T-helper 22 cell (primary cell): ENCODE measurements at places on chromosomes 5 and 9.

GRCh38 chr9:124600407-124600806, 93.2 kb upstream of the NR5A1 start:
- DNase-seq = no peak

- DNase-seq = no peak
Observed at GRCh38 chr5:16066810-16067209, 112.8 kb downstream of the MARCHF11 start.

- no peak for DNase-seq
Observed at GRCh38 chr5:75521195-75521594, 9.5 kb downstream of the POLK start.

- no peak for DNase-seq
Observed at GRCh38 chr5:76663573-76663972, 40.4 kb upstream of the F2RL2 start.

DNA sequence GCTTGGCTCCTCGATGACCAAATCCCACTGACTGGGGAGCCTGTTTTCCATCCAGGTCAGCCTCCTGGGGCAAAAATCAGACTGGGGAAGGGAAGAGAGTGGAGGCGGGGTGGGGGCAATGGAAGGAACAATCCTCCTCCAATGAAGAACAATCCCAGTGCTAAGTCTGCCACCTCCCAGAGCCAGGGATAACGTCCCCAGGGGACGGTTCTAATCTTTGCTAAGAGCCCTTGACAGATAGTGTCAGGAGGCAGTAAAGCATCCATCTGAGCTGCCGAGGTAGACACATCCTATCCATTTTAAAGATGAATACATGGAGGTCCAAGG, 298.5 kb upstream of the MSX2 start:
- no peak for DNase-seq

DNA sequence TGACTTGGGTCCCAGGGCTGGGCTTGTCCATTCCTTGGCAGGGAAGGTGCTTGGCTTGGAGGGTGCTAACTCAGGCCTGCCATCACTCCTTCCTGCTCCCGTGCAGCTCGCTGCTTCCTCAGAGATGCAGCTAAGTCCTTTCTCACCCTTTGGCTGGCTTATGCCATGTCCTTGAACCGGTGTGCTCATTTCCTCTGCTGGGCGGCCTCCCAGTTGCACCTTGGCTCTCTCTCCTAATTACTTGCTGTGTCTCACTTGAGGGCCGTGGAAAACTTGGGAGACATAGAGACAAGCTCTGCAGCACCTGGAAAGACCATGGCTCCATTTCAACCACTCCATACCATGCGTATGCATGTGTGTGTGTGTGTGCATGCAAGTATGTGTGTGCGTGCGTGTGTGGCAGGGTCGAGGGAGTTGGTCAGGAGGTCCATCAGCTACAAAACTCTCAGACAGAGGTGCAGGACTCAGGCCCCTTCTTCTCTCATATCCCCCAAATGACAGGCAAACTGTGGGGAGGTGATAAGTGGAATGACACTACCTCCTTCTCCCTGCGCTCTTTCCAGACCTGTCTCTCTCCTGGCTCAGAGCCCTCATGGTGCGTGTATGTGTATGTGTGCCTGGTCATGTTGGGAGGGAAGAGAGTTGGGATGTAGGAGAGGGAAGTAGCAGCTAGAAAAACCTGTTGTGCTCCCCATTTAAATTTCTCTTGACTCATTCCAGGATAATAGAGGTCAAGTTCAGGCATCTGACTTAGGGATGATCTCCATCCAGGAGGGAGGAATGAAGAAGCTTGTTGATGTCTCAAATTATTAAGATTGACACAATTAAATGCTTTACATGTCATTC, 17.6 kb upstream of the MTMR12 start:
- DNase-seq = no peak

GRCh38 chr9:94157050-94157801, 73.0 kb downstream of the PTPDC1 start:
- DNase-seq = no peak

DNA sequence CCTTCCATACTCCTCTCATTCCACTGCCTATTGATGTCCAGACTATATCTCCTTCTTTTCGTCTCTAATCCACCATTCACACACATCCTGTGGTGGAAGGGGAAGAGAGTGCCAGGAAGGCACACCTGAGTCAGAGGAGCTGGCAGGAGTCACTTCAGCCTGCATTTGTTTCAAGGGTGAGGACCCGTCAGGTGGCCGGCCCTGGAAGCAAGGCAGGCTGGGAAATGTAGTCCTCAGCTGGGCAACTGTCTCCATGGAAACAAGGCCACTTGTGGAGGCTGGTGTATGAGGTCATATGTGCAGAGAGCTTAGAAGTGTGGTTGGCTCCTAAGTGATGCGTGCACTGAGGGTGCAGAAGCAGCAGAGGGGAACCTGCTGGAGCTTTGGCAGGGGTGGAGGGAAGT, 278.4 kb downstream of the NSG2 start:
- no peak for DNase-seq

DNA sequence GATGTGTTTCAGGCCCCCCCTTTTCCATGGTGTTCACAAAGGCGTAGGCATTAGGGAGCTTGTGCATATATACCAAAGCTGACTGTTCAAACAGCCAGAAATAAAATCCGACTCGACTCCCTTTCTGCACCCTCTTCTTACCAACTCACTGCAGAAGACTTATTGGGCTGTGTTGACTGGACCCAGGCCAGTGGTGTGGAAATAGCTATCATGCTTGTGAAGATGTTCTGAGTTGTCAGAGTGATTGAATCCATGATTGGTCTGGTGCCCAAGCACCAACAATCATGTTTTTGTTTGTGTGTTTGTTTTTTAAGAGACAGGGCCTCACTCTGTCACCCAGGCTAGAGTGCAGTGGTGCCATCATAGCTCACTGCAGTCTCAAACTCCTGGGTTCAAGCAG, 21.6 kb downstream of the TJP2 start:
- no peak for DNase-seq

GRCh38 chr5:71809446-71809845, 90.4 kb downstream of the CARTPT start:
- DNase-seq = no peak

- no peak for DNase-seq
Observed at GRCh38 chr9:81108391-81108790, 581.0 kb downstream of the TLE1 start.

DNA sequence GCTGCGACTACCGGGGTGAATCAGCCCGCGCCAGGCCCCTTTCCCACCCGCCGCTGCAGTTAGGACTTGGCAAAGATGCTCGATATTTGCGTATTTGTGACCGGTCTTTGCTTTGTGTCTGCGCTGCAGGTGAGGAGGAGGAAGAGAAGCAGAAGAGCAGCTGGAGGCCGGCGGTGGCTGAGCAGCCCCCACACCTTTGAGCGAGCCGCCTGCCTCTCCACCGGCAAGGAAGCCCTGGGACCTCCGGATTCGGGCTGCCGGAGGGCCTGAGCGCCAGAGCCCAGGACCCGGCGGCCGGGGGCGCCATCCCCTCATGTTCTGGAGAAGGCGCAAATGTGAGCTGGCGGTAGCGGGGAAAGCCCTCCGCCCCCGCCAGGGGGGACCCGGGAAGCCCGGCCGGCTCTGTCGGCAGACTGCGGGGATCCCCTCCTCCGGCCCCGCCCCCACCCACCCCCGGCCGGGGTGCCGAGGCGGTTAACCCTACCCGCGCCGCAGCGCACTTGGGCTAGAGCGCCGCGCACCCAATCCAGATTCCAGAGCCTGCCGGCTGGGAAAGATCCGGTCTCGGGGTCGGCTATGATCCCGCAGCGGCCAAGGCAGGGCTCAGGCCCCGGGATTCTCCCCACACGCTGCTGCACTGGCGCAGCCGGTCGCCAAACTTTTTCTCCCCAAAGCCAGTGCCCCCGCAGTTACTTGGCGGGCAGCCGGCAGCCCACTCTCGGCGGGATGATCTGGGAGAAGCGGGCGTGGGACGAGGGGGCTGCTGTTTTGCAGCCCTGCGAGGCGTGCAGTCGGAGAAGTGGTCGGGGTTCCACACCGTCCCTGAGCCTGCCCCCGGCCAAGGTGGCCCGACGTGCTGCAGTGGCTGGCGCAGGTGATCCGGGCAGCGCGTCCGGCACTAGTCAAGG, 800 bp upstream of the KCNN2 start:
- no peak for DNase-seq

DNA sequence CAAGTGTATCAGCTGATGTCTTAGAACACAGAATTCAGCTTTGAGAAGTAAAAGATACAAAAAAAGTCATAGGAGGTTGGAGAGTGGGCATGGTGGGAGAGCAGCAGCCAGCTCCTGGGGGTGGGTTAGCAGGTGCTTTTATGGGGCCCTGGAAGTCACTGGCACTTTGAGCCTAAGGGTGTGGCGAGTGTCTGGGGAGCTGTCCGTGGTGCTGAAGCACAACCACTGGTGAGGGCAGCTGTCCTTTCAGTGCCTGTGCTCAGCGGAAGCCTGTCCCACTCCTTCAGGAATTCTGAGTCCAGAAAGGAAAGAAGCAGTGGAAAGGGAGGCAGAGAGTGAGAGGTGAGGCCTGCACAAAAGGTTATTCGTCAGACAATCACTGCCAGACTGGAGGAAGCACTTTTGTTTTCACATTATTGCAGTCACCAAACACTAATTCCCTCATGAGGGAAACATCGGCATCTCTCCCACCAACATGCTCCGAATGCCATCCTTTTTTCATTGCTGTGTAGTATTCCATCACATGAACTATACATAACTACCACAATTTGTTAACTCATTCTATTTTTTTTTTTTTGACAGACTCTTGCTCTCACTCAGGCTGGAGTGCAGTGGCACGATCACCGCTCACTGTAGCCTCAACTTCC, 59.4 kb upstream of the RAPGEF1 start:
- DNase-seq = no peak

GRCh38 chr5:139849942-139850341, 54.3 kb downstream of the PSD2 start:
- no peak for DNase-seq

GRCh38 chr5:112186401-112186990, 232.6 kb downstream of the EPB41L4A start:
- DNase-seq = no peak

- DNase-seq = no peak
Observed at GRCh38 chr5:171258737-171259415, 50.2 kb upstream of the TLX3 start.

GRCh38 chr5:139246394-139246793, 47.1 kb upstream of the MATR3 start:
- no peak for DNase-seq

DNA sequence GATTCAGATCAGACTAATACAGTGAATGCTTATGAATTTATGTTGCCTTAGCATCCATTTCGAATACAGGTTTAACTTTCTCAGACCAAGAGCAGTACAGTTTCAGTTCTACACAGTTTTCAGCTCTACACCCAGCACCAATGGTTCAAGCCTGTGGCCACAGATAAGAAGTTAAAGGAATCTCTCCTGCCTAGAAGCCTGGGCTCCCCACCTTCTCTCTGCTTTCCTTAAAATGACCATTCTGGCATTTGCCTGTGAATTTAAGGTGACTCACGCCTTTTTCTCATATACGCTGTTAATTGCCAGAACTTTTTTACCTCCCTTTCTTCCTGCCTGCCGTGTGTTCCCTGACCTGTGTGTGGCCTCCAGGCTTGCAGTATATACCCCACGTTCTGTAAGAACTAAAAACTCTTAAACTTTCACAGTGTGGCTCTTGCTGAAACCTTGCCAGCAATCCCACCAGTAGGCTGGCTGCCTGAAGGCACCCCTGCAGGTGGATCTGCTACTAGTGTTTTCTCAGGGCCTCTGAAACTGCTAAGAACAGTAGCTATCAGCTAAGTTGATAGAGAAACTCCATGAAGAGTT, 692.8 kb upstream of the CDH18 start:
- no peak for DNase-seq

DNA sequence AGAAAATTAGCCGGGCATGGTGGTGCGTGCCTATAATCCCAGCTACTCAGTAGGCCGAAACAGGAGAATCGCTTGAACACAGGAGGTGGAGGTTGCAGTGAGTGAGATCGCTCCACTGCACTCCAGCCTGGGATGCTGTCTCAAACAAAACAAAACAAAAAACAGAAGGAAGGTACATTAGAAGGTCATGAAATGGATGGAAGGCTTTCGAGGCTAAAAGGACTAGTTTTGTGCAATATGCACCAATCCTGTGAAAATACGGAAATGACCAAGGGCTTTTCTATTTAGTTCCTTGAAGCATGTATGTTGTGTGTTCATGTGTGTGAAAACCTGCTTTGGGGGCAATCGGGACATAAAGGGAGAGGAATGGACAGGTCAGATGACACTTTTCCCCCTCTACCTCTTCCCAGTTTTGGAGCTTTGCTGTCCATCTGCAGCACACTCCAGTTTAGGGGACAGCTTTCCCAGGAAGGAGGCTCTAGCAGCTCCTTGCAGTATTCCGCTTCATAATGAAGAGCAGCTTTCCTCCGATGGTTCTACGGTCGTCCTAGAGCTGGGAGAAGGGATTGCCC, 15.0 kb downstream of the SPRY4 start:
- no peak for DNase-seq

DNA sequence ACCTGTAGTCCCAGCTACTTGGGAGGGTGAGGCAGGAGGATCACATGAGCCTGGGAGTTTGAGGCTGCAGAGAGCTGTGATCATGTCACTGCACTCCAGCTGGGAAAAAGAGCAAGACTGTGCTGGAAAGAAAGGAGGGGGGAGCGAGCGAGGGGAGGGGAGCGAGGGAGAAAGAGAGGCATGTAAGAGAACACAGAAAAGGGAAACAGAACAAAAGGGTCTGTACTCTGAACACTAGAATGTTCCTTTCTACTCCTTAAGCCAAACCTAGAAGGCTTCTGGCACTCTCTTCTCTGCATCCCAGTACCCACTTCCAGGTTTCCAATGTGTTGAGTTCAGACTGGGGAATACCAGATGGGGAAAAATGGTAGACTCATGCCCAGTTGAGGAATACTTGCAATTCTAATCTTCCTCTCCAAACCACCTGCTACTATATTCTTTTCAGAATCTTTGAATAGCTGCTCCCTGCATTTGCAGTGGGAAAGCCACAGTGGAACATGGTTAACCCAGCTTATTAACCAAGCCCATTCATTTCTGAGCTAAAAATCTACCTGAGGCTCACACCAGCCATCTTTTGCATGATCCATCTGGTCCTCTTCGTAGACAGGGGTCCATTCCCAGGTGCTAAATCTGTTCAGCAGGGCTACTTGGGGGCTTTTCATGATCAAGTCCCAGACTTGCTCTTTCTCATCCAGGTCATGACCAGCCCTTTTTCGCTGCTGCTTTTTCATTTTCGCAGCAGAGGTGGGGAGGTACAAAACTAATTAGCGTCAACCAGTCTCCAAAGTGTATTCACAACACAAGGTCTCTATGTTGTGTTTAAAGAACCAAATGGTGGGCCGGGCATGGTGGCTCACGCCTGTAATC, 34.9 kb downstream of the SEMA4D start:
- no peak for DNase-seq

DNA sequence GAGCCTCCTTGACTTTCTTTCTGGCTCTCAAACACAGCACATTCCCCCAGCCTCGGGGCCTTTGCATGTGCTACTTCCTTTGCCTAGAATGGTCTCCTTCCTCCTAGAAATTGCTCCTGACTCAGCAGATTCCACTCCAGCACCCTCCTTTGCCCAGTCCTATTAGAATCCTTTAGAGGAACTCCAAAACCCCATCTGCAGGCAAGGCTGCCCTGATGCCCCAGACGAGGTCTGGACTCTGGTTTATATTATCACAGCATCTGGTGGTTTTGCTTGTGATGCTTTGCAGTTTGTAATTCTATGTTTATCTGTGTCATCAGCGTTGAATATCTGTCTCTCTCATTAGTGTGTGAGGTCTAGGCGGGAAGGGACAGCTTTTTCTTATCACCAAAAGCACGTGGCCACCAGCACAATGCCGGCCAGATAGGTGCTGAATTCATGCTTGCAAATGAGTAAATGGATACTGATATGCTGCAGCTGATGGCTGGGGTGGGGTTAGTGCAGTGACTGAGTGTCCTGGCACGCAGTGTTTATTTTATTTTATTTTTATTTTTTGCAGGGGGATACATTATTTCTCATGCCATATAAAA, 30.0 kb upstream of the ANKH start:
- no peak for DNase-seq
